CD4-positive, alpha-beta T cell treated with Interleukin-4 for 4 hours (primary cell): ENCODE measurements at places on chromosomes 7 and 10.
A peak's percentile ranks its signal among the peaks of the same experiment; 100 is the strongest.

GRCh38 chr7:88141953-88142352 lies 77.9 kb downstream of the SRI start:
- DNase-seq = no peak

- DNase-seq = no peak
Observed at GRCh38 chr7:55214707-55215106, 150.4 kb upstream of the LANCL2 start.

- DNase-seq = no peak
Observed at GRCh38 chr7:85776691-85777345, 590.0 kb upstream of the SEMA3D start.

- DNase-seq = peak; percentile 2
Observed at GRCh38 chr10:90138844-90139243, 437.5 kb downstream of the KIF20B start.

DNA sequence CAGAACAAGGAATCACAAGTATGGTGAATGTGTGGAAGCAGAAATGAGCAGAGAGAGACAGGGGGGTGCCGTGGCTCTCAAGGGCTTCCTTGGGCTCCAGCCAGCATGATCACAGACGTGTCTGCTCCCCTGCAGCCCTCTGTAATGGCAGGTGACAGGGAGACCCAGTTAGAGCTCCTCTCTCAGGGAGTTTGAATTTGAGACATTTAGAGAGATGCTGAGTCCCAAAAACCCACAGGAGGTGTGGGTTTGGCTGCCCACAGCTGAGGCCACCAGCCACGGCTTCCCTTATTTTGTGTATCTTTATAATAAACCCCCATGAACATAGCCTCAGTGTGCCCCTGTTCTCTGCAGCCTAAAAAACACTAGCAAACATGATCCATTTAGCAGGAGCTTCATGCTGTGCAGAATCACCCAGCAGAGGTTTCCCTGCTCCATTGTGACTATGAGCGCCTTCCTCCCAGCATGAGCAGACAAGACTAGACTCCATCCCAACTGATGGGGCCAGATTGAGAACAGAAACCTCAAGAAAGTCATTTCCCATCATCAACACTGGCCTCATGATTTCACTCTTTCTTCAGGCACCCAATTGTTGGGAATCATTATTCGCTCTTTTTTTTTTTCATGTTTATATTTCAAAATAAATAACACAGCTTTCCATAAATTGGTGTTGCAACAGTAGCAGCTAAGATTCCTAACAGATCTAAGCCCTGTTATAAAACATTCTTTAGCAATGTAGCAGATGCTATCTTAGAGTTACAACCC lies 13.4 kb downstream of the NOD1 start:
- no peak for DNase-seq

DNA sequence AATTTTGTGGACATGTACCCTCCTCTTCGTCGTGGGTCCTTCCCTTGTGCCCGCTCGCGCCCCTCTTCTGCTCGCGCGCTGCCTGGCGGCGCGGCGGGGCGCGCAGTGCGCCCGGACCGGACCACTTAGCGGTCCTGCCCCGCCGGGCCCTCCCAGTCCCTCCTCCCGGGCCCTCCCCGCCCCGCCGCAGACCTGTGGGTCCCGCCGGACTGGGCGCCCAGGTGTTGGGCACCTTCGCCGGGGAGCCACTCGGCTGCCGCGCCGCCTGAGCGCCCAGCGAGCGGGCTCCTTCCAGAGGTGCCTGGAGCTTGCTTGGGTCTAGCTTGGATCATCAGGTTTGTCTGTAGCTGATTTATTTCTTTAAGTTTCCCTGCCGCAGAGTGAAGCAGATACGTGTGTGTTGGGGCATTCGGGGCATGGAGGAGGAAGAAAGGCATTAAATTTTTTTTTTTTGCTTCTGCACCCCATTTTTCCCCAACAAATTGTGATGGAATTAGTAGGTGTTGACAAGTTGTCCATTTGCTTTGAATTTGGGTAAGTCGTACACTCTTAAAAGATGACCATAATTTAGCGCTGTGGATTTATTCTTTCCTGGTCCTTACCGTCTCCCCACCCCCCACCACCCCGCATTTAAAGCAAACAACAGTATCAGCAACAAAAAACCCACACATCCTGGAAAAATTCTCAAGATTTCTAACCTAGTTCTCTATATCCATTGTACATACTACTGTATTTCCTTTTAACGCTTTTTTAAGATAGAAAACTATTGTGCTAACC lies 905 bp downstream of the C1GALT1 start:
- peak; percentile 37 for DNase-seq

DNA sequence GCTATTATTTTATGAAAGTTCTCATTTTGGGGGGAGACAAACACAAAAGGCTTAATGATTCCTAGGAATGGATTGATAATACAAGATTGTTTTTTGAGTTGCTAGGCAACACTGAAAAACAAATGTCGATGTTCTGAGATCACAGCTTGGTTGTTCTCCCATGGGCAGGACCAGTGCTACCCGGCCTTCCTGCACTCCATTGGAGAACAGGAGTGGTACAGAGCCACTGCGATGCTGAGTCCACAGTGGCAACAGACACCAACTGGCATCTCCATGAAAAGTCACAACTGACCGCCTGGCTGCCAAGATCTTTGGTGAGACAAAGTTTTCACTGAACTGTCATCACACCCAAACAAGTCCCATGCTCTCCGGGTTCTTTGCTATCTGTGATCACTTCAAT lies 68.9 kb upstream of the NMT2 start:
- no peak for DNase-seq

GRCh38 chr10:128220021-128220420 lies 93.8 kb upstream of the MKI67 start:
- no peak for DNase-seq

- no peak for DNase-seq
Observed at GRCh38 chr7:7176406-7177043, 5.8 kb upstream of the C1GALT1 start.

- no peak for DNase-seq
Observed at GRCh38 chr7:157871681-157872080, 534.9 kb downstream of the DNAJB6 start.

DNA sequence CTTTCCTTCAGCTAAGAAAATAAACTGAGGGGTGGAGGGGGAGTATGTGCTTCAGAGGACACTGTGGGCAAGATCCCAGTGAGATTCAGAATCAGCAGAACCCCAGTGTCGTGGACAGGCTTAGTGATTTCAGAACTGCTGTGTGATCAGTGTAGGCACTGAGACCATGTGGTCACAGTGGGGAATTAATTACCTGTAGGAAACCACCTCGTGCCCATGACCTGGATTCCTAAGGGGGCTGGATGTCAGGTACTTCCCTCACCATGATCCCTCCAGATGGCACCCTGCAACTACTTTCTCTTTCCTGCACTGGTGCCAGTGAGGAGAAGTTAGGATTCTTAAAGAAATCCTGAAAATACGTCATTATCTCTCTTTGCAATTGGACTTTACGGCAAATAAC lies 64.4 kb downstream of the HBP1 start:
- no peak for DNase-seq

- DNase-seq = no peak
Observed at GRCh38 chr7:82559193-82559805, 115.7 kb upstream of the CACNA2D1 start.

GRCh38 chr7:20858951-20859350 lies 72.3 kb upstream of the SP8 start:
- DNase-seq = no peak

DNA sequence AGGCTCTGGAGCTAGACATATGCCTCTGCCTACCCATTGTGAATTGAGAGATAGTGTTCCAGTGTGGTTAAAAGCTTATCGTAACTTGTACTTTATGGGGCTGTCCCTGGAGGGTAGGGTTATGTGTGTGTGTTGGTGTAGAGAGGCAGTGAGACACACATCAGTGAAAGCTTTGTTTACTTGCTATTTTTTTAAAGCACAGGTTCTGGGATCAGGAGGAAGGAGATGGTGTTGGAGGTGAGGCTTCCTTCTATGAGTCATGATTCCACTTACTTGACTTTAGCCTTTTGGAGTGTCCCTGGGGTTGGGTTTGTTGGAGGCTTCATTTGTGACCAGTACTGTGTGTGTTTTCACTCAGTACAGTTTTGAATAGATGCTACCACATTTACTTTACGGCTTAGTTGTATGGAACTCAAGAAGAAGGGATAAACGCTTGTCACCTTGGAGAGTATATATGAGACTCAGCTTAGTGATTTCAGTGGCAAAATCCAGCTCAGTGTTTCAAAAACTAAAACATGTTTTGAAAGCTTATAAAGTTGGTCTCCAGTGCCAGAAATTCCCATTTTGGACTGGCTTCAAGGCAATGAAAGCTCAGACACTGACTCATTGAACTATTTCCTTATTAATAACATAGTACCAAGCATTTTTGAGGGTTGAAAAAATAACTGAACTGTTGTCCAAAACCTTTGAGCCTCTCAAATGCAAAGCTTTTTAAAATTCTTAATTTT lies 106.2 kb downstream of the PLXDC2 start:
- no peak for DNase-seq

DNA sequence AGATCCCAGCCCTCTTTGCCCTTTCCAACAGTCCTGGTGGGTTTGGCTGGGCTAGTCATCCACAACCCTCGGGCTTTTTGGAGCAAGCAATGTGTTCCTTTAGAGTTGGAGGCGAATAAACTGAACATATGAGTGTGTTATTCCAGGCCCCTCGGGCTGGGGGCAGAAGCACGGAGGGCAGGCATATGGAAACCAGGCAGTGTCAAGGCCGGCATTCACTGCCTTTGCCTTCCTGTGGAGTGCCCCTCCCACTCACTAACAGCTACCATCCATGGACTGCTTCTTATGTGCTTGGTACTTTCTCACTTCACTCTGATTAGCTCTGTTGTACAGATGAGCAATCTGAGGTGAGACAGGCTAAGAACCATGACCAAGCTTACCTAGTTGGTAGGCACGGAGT lies 53.9 kb upstream of the EFCAB10 start:
- DNase-seq = no peak

DNA sequence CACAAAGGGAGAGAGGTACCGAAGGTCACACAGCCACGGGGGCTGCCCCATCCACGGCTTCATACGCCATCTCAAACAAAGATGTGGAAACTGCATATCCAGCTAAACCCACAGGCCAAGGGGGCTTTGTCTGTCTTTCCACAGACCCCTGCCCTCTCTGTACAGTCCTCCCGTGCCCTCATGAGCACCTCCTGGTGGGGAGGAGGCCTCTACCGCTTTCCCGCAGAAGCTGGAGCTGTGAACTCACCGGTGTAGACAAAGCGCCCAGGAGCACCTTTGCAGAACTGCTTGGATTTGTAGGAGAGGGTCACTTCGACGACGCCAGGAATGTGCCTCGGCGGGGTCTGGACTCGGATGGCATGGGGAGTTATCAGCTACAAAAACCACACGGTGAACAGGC lies 97.2 kb downstream of the EBF3 start:
- DNase-seq = no peak

DNA sequence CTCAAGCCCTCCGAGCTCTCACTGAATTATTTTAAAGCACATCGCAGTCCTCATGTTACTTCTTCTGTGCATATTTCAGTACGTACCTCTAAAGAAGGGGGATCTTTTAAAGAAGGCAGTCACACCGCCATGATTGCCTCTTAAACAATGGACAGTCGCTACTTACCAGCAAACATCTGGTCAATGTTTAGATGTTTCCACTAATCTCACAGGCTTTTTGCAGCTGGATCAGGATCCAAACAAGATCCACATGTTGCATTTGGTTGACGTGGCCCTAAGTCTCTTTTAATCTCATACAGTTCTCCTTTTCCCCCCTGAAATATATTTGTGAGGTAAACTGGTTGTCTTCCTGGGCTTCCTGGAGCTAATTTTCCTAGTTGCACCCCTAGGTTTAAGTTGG lies 50.0 kb downstream of the PRF1 start:
- DNase-seq = no peak

DNA sequence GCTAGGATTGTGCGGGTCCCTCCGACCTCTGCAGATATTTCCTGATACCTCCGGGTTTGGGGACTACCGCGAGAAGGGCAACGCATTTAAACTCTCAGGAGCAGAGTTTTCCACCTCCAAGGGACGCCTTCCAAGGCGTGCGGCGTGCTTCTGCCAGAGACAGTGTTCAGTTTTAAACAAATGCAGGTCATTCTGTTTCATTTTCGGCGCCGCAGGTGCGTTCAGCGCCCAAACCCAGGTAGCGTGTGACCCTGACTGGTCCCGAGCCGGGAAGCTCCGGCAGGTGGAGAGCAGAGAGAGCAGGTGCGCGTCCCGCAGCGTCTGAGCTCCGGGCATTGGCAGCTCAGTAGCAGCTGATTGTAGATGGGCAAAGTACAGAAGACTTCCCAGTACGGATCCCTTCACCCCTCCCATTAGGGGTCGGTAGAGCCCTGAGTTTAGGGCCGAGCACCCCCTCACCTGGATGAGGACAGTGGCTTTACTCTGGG lies 1.4 kb upstream of the CYP26A1 start:
- DNase-seq = no peak

- no peak for DNase-seq
Observed at GRCh38 chr10:49164559-49165188, 23.5 kb downstream of the TMEM273 start.

- DNase-seq = no peak
Observed at GRCh38 chr7:20146451-20146850, 70.7 kb downstream of the MACC1 start.

DNA sequence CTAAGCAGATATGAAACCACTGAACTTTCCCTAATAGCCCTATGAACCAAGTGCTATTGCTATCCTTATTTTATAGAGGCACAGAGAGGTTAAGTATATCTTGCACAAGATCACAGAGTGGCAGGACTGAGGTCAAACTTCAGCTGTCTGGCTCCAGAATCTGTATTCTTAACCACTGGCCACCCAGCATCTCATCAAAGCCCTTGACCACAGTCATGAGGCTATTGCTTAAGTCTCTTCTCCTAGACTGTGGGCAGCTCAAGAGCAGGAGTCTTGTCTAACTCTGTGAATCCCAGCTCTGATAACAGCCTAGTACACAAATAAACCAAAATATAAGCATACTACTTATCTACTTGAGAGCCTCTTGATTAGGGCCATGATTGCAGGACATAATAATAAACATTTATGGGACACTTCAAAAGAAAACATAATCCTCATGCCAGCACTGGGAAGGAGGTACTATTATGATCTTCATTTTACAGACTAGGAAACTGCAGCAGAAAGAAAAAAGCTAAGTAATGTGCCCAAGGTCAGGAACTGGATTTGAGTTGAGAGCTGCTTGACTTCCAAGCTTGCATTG lies 22.4 kb upstream of the SMC3 start:
- DNase-seq = no peak

DNA sequence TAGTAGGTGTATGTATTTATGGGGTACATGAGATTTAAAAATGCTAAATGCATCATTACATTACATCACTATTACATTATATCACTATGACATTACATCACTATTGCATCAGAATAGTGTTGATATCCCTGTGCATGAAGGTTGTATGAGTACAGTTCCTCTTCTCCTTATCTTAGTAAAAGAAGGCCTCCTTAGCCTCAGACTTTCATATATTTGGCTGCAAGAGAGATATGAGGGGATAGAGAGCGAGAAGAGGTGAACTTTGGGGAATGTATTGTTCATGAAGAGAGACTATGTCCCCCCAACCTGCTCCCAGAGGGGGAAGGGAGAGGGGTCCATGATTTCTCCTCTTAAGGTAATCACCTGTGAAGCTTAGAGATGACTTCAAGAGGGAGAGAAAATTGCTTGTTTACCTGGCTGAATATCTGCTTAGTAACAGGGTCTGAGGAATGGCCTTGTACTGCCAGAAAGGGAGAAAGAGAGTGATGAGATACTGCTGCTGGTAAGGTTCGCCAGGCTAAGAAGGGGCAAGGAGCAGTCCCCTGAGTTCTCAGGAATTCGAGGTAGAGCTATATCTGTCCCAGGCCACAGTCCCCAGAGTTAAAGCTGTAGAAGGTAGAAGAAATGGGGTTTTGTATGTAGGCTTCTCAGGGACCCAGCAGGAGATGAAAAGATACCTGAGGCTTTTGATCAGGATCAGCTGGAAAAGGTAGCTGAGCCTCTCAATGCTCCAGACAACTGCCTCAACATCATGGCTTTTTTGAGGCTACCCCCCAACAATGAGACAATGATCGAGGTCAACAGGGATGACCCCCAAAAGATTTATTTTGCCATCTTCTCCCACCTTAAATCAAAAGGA lies 168.4 kb upstream of the WNT16 start:
- DNase-seq = no peak
